ENCODE measurements at places on chromosomes 13 and 19.
A peak's percentile ranks its signal among the peaks of the same experiment; 100 is the strongest.

GRCh38 chr13:57629391-57629804 lies 2.1 kb upstream of the PCDH17 start:
- no peak for DNase-seq

GRCh38 chr19:2611483-2612464 lies 90.7 kb downstream of the GNG7 start:
- no peak for DNase-seq

GRCh38 chr13:112137144-112137543 lies 70.2 kb downstream of the SOX1 start:
- no peak for DNase-seq

DNA sequence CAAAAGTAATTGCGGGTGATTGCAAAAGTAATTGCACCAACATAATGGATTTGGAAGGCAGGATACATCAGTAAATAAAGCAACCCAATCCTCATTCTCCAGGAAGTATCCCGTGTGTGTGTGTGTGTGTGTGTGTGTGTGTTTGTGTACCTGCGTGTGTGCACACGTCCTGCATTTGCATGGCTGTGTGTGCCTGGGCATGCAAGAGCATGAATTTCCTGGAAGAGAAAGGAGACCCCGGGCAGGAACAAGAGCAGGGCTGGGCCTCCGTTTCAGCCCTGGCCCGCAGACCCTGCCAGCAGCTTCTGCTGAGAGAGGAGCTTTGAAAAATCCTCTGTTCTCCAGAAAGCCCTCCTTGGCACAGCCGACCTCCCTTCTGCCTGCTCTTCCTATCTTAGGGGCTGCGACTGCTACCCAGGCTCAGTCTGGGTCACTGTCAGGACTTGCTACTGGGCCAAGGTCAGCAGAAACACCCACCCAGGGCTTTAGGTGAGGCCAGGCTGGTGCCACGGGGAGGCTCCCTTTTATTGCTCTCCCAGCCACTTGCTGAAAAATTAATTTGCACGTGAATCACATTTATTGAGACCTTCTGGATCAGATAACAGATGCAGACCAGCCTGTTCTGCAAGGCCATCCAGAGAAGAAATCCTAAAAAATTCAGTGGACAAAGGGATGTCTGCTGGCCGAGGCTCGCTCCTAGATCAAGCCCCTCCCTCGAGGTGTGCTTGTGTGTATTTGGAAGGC lies 258.3 kb downstream of the ZNF536 start:
- no peak for DNase-seq

- DNase-seq, result no peak
Observed at GRCh38 chr19:53102756-53103233, 427 bp downstream of the ZNF160 start.

DNA sequence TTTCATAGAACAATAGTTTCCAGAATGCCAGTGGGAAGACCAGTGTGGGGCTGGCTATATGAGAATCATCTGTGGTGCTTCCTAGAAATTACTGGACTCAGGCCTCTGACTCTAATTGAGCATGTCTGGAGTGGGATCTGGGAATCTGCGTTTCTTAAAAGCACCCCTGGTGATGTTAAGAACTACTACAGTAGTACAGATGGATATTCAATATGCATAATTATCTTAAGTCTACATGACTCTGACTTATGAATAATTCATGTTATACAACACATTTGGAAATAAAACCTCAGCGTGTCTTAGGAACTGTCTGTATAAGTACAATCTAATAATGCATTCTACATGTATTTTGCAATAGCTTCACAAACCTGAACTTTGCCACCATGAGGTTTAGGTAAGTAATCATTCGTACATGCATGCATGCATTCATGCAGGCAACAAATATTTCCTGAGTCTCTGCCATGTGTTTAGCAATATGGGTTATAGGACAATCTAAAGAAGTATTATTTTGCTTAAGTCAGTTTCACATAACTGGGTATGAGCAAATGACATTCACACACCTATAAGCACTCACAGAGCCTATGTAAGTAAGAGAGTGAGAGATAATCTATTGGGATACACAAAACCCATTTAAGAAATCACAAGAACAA lies 62.0 kb downstream of the EPSTI1 start:
- no peak for DNase-seq

DNA sequence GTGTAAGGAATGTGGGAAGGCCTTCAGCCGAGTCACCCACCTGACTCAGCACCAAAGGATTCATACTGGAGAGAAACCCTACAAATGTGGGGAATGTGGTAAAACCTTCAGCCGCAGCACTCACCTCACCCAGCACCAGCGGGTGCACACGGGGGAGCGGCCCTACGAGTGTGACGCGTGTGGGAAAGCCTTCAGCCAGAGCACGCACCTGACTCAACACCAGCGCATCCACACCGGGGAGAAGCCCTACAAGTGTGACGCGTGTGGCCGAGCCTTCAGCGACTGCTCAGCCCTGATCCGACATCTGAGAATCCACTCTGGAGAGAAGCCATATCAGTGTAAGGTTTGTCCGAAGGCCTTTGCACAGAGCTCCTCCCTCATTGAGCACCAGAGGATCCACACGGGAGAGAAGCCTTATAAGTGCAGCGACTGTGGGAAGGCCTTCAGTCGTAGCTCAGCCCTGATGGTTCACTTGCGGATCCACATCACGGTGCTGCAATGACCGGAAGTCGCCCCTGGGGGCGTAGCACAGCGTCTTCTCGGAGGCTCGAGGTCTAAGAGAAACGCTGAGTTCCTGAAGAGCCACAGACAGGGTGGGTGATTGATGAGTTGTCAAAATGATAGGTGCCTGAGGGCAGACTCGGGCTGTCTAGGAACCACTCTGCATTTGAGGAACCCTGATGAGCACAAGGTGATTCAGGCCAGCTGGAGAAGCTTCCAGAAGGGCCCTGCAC lies 12.2 kb downstream of the ZSCAN22 start:
- DNase-seq, result no peak

GRCh38 chr13:72145383-72145782 lies 278.4 kb upstream of the DACH1 start:
- DNase-seq, result no peak

DNA sequence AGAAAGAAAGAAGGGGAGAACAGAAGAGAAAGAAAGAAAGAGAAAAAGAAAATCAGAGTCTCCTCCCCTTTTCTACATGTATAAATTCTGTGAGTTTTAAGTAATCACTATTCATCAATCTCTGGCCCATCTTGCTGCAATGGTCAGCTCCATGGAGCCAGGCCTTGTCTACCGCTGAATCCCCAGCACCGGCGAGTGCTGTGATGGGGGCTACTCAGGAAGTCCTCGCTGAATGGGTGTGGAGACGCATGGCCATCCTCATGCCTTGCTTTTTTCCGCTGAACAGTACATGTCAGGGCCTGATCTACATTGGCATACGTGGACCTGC lies 29.9 kb downstream of the GPR42 start:
- DNase-seq, result no peak

DNA sequence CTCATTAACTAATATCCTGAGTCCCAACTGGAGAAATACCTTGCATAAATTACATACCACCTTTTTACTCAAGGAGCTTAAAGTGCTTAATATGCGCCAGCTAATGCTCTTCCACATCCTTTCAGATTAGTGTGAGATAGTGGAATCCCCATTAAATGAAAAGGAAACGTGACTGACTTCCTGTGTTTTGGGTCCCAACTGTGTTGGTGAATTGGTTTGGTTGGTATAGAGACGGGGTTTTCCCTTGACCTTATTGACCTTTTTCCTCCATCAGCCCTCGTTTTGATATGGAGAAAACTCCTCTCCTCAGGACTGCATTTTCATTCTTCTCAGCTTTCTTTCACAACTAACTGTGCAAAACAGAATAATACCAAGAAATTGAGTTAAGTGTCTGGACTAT lies 163.5 kb downstream of the PAN3 start:
- no peak for DNase-seq

DNA sequence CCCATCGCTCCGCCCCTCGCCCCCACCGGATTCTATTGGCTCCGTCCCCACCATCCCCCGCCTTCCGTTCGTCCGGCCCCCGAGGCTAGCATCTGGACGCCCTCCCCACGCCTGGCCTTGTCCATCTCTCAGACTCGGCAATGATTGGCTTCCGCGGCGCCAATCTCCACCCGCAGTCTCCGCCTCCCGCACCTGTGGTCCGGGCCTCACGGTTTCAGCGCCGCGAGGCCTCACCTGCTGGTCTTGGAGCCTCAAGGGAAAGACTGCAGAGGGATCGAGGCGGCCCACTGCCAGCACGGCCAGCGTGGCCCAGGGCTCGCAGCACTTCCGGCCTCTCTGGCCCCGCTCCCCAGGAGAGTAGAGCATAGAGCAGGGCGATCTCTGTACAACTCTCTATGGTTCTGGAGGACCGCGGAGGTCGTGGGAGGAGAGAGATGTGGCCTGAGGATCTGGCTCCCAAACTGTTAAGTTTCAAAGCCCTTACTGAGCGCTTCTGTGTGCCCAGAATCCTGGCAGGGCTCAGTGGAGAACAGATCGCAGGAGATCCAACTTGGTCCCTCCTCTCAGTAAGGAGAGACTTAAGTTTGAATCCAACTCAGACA lies at the start of gene ERCC1:
ERCC1 (minus strand) TSS at position 329 of the 602 bp plus-strand sequence. CDS start 543 bp downstream, outside the sequence.
- peak; percentile 98 for DNase-seq

GRCh38 chr13:110799246-110800236 lies 86.0 kb downstream of the ING1 start:
- DNase-seq, result no peak

GRCh38 chr19:21789466-21790085 lies 22.2 kb upstream of the ZNF100 start:
- no peak for DNase-seq

- no peak for DNase-seq
Observed at GRCh38 chr13:36862722-36863121, 43.7 kb downstream of the RFXAP start.

DNA sequence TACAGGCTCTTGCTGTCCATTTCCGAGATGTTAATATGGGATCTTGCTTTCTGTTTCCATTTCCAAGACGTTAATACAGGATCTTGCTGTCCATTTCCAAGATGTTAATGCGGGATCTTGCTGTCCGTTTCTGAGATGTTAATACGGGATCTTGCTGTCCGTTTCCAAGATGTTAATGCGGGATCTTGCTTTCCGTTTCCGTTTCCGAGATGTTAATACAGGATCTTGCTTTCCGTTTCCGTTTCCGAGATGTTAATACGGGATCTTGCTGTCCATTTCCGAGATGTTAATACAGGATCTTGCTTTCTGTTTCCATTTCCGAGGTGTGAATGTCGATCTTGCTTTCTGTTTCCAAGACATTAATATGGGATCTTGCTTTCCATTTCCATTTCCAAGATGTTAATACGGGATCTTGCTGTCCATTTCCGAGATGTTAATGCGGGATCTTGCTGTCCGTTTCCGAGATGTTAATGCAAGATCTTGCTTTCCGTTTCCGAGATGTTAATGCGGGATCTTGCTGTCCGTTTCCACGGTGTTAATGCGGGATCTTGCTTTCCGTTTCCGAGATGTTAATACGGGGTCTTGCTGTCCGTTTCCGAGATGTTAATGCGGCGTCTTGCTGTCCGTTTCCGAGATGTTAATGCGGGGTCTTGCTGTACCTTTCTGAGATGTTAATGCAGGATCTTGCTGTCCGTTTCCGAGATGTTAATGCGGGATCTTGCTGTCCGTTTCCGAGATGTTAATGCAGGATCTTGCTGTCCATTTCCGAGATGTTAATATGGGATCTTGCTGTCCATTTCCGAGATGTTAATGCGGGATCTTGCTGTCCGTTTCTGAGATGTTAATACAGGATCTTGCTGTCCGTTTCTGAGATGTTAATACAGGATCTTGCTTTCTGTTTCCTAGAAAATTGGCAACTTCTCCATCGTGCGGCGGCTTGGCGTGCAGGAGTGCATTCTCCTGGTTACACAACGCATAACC lies 38.3 kb downstream of the PEX11G start:
- no peak for DNase-seq

GRCh38 chr13:71924931-71925330 lies 57.9 kb upstream of the DACH1 start:
- no peak for DNase-seq

GRCh38 chr19:14030997-14031718 lies 404 bp upstream of the IL27RA start:
- no peak for DNase-seq
